ENCODE measurements at places on chromosomes 7 and 10.

DNA sequence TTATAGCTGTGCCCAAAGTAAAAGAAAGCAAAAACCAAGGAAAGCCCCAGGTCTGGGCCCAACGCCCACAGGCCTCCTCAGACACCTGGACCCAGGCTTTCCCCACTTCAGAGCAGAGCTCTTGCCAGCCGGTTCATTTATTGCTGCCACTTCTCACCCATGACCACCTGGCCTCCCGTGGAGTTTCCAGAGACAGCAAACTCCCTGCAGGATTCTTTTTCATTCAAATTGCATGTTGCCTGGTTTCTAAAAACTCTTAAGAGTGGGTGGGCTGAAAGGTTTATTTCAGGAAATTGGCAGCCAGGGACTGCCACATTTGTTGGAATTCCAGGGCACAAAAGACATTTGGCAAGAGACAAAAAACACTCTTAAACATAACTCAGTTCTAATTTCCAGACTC, 4.7 kb downstream of the VOPP1 start:
- DNase-seq, result no peak

GRCh38 chr10:49274886-49275285, 24.1 kb upstream of the C10orf71 start:
- no peak for DNase-seq

GRCh38 chr10:101225846-101226421, 3.3 kb downstream of the LBX1 start:
- no peak for DNase-seq

GRCh38 chr7:128714701-128715495, 24.3 kb upstream of the CALU start:
- DNase-seq, result no peak

All from CD4-positive, alpha-beta T cell treated with Interleukin-17A for 1 hour (primary cell).